PC-3 (cell line): ENCODE measurements at places on chromosomes 4 and X.

- peak; percentile 33 for DNase-seq
Observed at GRCh38 chr4:112526061-112526460, 10.1 kb upstream of the NEUROG2 start.

DNA sequence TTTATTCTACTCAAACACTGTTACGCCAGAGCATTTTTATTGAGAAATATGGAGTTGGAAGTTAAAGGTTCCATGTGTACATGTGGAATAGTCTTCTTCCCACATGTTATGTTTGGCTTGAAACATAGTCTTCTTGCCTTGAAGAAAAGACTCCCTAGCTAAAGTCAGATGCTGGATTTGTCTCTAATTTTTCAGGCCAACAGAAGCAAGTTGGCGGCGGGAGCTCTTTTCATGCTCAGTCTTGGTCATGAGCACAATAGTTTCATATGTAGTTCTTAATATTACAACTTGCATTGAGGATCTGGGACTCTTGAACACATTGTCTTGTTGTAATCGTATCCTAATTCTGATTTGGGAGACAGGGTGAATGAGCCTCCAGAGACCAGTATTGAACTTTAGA, 19.4 kb downstream of the SEPTIN11 start:
- DNase-seq, result no peak

DNA sequence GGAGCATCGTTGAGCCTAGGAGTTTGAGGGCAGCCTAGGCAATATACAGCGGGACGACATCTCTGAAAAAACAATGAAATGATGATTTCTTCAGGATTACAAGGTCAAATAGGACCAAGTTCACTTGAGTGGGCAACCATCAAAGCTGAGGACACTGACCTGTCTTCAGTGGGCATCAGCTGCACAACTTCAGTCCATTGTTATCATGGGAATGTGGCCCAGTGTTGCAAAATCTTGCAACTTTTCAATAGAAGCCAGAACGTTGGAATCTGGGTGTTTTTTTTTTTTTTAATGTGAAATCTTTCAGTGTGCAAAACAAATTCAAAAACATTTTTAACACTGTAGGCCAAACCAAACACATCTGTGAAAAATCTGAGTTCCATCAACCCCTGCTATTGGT, 155.4 kb upstream of the PLAC1 start:
- no peak for DNase-seq

DNA sequence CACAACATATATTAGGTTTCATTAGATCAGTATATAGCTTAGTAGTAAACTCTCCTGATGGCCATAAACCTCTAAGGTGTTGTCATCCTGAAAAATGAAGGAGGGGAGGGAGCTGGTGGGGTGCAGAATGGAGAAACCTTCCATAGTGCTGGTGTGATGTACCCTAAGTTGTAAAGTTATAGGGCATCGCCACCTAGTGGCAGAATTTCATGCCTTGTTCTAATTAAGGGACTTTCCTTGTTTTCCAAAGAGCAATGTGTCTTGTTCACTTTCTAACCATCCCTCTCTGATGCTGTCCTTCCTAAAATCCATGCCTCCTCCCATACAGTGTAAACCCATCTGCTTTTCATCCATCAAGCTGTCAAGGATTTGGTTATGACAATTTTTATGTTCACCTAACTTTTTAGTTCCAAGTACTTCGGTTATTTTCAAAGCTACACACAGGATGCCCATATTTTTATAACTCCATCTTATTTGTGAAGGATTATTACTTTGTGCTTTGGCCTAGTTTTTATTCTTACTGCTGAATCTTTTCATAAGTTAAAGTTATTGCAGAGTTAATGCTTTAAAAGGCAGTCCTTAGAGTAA, 4.5 kb downstream of the NBDY start:
- DNase-seq, result peak; percentile 78

DNA sequence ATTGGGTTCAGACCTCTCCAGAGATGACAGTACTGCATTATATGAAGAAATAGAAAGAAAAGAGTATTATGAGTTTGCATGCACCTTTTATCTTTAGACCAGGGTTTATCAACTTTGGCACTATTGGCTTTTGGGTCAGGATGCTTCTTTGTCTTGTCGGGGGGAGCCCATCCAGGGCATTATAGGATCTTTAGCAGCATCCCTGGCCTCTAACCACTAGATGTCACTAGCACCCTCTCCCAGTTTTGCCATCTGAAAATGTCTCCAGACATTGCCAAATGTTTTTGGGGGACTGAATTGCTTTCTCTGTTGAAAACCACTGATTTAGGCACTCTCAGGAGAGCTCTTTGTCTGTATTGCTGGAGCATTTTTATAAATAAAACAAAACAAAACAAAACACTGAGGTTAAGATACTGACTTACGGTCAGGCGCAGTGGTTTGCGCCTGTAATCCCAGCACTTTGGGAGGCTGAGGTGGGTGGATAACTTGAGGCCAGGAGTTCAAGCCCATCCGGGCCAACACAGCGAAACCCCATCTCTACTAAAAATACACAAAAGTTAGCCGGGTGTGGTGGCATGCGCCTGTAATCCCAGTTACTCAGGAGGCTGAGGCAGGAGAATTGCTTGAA, 23.6 kb downstream of the CA5B start:
- DNase-seq, result peak; percentile 46

GRCh38 chr4:16075061-16075460, 8.8 kb downstream of the PROM1 start:
- no peak for DNase-seq

DNA sequence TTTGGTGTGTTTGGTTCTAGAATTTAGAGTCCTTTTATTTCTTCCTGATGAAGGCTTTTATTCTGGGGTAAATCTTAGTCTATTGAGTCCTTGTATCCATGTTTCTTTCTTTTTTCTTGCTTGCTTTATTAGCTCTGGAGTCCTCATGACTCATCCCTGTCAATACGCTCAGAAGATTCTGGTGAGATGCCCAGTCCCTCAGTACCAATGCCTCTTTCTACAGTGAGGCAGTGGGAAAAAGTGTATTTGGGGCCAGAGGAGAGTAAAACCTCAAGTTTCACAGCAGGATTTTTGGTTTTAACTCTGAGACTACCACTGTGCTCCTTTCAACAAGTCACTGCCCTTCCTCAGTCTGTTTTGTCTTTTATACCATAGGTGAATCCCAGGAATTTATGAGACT, 368.0 kb downstream of the GBA3 start:
- peak; percentile 76 for DNase-seq
